ENCODE measurements at places on chromosomes 4 and X.
A peak's percentile ranks its signal among the peaks of the same experiment; 100 is the strongest.

GRCh38 chr4:146202665-146203064 is 11.7 kb upstream of the REELD1 start:
- no peak for DNase-seq
- H3K27ac ChIP-seq, result no peak overlapping the region

GRCh38 chr4:21819086-21819485 is 129.5 kb downstream of the KCNIP4 start:
- H3K4me3 ChIP-seq, result no peak overlapping the region
- no peak overlapping the region for H3K27ac ChIP-seq
- H3K4me1 ChIP-seq, result no peaks in the 10 kb centered on the region

DNA sequence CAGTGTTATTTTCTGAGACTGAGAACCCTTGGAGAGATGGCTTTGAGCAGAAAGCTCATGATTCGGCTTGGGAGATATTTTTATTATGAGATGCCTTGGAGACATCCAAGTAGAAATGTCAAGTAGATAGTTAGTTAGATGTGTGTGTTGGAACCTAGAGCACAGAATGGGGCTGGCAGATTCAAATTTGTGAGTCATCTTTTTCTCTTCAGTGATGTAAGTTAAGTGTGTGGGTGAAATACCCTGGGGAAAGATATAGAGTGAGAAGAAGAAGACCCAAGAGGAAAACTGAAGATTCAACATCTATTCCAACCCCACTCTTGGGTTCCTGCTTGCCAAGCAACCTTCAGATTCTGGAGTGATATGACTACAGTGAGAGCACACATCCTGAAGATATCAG is 580.8 kb upstream of the AMOT start:
- no peaks in the 10 kb centered on the region for H3K36me3 ChIP-seq
- H3K27me3 ChIP-seq, result no peaks in the 10 kb centered on the region
- no peaks in the 10 kb centered on the region for H3K4me1 ChIP-seq
- H3K4me3 ChIP-seq, result no peak overlapping the region
- no peak overlapping the region for H3K27ac ChIP-seq

DNA sequence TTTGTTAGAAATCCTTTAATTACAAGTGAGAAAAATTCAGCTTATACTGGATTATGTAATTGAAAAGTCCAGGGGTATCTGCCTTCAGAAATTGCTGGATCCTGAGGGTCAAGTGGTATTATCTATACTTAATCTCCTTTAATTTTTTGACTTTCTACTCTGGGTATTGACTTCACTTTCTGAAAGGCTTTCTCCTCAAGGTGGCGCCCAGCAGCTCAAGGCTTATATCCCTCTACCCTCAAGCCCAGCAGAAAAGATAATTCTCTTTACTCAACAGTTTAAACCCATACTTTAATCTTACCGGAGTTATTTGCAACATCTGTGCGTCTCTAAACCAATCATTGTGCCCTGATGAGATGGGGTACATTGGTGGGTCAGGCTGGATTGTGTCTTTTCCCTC is 129.5 kb downstream of the LARP7 start:
- H3K27me3 ChIP-seq, result no peaks in the 10 kb centered on the region
- no peak overlapping the region for H3K4me3 ChIP-seq
- no peaks in the 10 kb centered on the region for H3K36me3 ChIP-seq
- DNase-seq, result no peak

- no peaks in the 10 kb centered on the region for H3K36me3 ChIP-seq
- no peaks in the 10 kb centered on the region for H3K27me3 ChIP-seq
- H3K27ac ChIP-seq, result peak overlapping the region; percentile 92
- peaks cover 15% of the 10 kb centered on the region for H3K4me1 ChIP-seq
- DNase-seq, result no peak
Observed at GRCh38 chrX:7109838-7110793, 37.4 kb upstream of the STS start.

- no peak for DNase-seq
- no peaks in the 10 kb centered on the region for H3K36me3 ChIP-seq
- H3K4me3 ChIP-seq, result no peak overlapping the region
- H3K27me3 ChIP-seq, result no peaks in the 10 kb centered on the region
- H3K4me1 ChIP-seq, result no peaks in the 10 kb centered on the region
Observed at GRCh38 chr4:79211490-79211889, 114.4 kb downstream of the NAA11 start.
